ENCODE measurements at places on chromosomes 3 and 15.

DNA sequence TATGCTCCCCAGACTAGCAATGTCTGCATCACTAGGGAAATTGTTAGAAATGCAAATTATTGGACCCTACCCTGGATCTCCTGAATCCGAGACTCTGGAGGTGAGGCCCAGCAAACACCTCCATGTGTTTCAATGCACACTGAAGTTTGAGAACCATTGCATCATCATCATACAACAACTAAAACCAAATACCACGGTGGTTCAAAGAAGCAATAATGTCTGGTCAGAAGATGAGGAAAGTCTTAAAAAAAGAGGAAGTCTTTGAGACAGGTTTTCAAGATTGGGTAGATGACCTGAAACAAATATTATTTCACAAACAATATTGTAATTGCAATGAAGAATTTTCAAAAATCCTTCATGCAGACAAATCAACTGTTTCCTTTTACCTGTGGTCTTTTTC is 60.3 kb upstream of the TRA2B start:
- no peak for DNase-seq

GRCh38 chr15:42363487-42363886 is 4.2 kb downstream of the CAPN3 start:
- no peak for DNase-seq

DNA sequence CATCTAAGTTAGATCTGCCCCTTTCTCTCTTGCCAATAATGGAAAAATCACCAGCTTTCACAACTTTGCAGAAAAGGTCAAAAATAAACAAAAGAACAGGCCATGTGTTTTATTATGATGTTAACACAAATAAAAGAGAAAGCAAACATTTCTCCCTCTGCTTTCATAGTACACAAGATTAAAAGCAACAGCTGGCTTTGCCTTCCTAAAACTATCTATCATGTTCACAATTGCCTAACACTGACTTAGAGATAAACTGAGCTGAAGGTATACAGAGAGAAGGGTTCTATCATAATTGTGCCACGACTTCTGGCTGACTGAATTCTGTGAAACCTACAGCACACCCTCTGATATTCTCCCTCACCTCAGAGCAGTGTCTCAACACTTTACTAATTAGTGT is 29.4 kb downstream of the AADAC start:
- no peak for DNase-seq

DNA sequence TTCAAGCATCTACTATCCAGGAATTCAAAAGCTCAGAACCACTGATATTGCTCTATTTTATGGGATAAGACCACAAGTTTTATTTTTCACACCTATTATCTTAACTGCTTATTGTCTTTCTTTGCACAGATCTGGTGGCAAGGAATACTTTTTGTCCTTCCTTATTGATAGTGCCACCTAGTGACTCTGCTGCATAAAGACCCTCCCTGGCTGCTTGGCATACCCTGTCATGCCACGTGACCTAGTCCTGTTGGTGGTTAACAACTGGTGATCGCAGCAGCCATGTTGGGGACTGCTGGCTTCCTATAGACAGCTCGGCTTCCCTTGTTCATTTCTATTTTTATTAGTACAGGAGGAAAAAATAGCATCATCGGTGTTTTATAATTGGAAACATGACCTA is 236.3 kb downstream of the MEX3B start:
- DNase-seq = no peak

GRCh38 chr3:47473391-47473790 is 2.4 kb downstream of the SCAP start:
- DNase-seq = no peak

GRCh38 chr3:127349501-127350171 is 61.8 kb upstream of the PRR20G start:
- no peak for DNase-seq

- no peak for DNase-seq
Observed at GRCh38 chr15:63977119-63977518, 69.2 kb downstream of the DAPK2 start.

- no peak for DNase-seq
Observed at GRCh38 chr3:23193831-23194230, 9.3 kb upstream of the UBE2E2 start.

DNA sequence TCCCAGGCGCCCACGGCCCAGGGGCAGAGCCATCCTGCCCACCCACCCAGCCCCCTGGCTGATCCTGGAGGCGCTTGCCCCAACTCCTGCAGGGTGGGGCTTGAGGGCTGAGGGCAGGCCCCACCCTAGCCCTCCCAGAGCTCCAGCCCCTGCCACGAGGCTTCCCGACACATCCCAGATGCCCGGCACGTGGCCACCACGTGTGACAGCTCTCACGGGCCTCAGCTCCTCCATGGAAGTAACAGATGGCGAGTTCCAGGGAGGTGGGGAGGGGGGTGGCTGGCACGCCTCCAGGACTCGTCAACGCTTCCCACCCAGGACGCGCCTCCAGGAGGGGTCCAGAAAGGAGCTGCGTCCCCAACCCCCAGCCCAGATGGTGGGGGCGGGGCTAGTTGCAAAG is 29.1 kb downstream of the PLXND1 start:
- no peak for DNase-seq

DNA sequence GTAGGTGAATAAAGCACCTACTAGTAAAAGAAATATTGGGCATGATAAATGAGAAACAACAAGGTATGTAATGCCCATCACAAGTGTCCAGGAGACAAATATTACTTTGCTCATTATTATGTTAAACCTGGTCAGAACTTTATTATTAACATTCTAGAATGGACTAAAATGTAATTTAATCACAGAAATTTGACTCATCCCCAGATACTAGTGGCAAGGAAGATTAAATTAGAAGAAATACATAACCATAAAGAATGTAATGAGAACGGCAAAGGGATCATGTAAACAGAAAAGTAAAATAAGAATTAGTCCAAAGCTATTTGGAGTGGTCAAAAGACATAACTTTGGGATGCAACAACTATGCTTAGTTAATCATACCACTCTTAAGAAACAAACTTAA is 71.2 kb upstream of the STAC start:
- no peak for DNase-seq

DNA sequence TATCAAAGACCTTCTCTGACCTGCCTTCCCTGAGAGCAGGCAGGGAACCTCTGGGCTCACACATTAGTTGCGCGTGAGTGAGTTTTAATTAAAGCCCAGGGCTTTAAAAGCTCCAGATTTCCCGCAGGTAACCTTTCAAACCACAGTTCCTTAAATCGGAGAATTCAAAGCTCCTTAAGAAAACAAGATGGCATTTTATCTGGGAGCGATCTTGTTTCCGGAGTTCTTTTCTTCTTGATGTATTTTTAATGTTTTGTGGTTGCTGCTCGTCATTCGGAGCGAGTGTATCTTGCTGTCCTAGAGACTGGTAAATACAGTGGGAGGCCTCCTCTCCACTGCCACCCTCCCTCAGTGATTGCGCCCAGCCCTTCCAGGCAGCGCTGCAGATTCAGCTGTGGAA is 284.3 kb downstream of the CLSTN2 start:
- DNase-seq = no peak

DNA sequence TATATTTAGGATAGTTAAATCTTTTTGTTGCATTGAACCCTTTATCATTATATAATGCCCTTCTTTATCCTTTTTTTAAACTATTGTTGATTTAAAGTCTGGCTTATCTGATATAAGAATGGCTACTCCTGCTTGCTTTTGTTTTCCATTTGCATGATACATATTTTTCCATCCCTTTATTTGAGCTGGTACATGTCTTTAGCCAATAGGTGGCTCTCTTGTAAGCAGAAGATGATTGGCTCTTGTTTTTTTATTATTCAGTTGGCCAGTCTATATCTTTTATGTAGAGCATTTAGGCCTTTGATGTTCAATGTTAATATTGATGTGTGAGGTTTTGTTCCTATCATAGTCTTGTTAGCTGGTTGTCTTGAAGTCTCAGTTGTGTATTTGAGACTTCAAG is 99.5 kb upstream of the MCTP2 start:
- no peak for DNase-seq

DNA sequence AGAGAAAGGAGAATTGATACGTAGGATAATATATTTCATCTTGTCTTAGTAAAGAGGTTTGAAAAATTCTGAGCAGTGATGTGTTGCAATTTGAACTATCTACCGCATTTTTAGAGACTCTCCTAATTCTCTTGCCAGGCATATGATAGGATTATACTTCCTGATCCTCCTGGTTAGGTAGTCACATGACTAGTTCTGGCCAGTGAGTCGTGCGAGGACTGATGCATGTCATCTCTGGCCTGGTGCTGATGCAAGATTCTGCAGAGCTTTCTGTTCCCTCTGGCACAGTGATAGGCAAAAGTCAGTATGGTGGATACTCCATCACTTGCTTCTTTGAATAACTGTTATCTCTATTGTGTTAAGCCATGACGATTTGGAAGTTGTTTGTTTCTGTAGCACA is 277.6 kb upstream of the NAALADL2 start:
- DNase-seq = no peak

- no peak for DNase-seq
Observed at GRCh38 chr3:169203631-169204550, 459.6 kb downstream of the MECOM start.

- DNase-seq = no peak
Observed at GRCh38 chr3:20648921-20649381, 462.9 kb upstream of the SGO1 start.

DNA sequence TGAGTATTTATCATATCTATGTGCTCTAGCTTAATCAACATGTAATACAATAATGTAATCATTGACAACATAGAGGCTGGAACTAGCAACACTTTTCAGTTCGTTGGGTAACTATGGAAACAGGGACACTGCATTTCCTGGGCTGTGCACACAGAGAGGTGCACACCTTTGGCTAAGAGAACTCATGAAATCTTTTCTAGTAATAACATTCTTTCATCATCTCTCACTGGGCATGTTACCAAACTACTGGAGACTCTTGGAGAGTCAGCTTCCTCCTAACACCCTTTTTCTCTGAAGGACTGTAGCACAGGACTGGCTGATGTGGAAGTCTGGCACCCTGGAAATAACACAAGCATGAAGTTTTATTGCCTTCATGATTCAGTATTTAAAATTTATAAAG is 135.6 kb downstream of the KCNMB2 start:
- DNase-seq = no peak

- DNase-seq = no peak
Observed at GRCh38 chr15:84951736-84952135, 29.9 kb upstream of the PDE8A start.

Measured in NCI-H187 treated with DMSO at 0.1 percent for 48 hours (cell line).